ENCODE measurements at places on chromosomes 6 and 20.

DNA sequence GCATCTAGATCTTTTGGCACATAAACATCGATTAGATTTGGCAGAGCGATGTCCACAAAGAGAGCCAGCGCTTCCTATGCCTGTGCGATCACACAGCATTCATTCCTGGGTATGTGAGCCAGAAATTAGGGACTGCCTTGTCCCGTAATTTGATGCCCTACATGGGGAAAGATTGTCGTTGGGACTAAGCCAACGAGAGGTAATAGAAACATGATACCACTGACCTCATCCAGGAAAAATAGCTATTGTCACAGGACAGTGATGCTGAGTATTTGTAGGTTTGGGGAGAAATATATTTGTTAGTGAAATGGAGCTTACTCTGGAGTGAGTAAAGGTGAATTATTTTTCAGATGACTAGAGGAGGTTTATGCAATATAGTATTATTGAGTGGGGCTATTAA is 154.0 kb downstream of the TSHZ2 start:
- no peak for DNase-seq

DNA sequence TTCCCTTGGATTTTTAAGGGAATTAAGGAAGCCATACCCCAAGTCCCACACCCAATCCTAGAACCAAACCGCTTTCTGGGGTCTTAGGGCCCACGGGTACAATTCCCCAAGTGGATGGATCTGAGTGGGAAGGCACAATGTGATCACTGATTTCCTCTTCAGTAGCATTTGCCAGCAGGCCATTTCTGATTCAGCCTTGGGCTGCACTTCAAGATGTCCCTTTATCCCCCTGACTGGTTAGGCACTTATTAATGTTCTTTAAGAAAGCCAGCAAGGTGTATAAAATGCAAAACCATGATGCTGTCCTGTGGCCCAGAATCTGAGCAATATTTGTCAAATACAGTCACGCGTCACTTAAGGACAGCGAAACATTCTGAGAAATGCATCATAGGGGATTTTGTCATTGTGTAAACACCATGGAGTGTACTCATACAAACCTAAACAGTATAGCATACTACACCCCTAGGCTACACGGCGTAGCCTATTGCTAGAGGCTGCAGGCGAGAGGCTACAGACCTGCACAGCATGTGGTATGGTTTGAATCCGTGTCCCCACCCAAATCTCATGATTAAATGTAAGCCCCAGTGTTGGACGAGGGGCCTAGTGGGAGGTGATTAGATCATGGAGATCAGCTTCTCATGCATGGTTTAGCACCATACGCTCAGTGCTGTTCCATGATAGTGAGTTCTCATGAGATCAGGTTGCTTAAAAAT is 234.2 kb downstream of the NRN1 start:
- no peak for DNase-seq

DNA sequence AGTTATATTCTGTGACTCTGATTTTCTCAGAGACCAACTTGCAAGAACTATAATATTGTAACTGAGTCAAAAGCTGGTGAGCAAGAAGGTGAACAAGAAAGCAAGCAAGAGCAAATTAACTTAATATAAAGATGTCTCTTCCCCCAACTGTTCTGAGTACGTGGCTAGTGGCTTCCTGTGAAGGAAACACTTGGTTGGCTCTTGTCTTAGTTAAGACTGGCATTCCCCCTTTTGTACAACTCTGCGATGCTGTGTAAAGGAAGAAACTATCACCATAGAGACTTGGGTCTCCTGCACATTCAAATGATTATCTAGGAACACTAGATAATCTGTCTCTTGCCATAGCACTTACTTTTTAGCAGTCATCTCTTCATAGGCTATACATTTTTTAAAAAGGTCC is 47.3 kb upstream of the TNFAIP3 start:
- no peak for DNase-seq

- no peak for DNase-seq
Measured at GRCh38 chr6:20251525-20251924, 39.3 kb upstream of the MBOAT1 start.

- no peak for DNase-seq
Measured at GRCh38 chr20:35225319-35226125, 968 bp upstream of the MMP24 start.

DNA sequence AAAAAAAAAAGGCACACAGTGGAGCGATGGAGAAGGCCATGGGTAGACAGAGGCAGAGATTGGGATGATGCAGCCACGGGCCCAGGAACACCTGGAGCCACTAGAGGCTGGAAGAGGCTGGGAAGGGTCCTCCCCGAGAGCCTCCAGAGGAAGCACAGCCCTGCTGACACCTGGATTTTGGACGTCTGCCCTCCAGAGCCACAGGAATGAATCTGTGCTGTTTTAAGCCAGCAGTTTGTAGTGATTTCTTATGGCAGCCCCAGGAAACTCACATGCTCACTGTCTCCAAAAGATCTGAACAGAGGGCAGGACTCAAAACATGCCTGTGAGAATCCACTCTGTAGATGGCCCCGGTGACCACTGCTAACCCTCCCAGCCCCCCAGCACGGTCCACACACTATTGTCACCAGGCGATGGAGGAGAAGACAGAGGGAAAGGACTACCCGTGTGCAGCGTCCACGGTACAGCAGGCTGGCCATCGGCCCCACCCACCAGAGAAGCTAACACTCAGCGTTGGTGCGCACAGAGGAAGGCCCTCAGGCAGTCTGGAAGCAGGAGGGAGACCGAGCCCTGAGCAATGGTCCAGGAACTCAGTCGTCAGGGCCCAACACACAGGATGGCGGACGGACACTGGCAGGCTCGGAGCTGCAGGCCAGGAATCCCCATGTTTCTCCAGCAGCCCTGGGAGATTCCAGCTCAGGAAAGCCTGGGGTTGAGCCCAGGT is 99.7 kb downstream of the BMP7 start:
- no peak for DNase-seq

DNA sequence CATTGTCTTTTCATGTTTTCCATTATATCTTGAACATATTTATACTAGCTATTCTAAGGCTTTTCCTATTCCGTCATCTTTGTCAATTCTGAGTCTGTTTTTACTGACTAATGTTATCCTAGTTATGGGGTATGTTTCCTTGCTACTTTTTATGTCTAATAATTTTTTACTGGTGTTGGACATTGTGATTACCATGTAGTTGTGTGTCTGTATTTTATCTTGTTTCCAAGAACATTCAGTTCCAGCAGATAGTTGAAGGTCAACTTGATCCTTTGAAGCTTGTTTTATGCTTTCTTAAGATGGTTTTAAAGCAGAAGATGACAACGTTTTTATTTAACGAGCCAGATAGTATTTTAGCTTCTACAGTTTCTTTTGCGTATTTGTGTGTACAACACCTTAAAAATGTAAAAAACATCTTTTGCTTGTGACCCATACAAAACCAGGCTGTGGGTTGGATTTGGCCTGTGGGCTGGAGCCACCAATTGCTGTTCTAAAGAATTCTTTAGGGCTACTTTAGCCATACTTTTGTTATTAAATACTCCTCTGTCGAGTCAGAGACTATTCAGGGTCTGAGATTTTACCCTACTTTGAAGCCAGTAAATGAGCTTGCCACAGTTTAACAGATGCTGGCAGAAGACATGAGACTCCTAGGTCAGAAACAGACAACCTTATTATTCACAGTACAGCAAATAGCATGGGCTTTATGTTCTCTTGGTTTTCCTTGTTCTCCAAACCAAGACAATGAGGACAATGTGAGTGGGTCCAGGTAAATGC is 38.7 kb upstream of the REV3L start:
- no peak for DNase-seq

DNA sequence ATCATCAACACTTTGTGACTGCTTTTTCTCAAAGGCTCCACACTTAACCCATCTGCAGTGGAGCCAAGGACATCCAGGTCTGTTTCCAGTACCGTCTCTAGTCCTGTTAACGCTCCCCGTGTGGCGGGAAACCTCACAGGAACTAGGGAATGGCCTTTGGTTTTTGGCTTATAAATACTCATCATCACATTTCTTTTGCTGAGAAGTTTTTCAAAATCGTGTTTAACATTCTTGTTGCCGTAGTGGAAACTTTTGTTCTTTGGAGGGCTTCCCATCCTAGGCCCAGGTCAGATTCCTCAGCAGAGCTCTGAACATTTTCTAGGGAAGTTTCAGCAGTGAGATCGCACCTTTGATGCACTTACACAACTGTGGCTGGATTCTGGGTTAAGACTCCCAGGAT is 24.6 kb downstream of the DAAM2 start:
- DNase-seq, result no peak
